Suppressor macrophage treated with lipopolysaccharide for 4 hours (primary cell): ENCODE measurements at places on chromosomes 7 and 10.
A peak's percentile ranks its signal among the peaks of the same experiment; 100 is the strongest.

DNA sequence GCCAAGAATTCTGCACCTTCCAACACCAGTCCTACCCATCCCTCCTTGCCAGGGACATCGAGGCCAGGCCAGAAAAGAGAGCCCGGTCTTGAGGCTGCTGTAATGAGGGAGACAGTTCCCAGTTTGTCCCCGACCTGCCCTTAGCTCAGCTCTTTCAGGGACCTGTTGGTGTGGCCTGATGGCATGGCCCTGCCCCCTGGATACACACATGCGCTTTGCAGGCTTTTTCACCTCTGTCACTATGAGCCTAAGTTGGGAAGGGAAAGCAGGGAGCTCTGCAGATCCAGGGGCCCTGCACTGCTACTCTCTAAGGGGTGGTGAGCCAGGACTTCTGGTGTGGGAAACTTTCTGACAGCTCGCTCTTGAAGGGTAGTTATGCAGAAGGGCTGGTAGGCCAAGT is 2.1 kb downstream of the SCD start:
- no peak for DNase-seq

DNA sequence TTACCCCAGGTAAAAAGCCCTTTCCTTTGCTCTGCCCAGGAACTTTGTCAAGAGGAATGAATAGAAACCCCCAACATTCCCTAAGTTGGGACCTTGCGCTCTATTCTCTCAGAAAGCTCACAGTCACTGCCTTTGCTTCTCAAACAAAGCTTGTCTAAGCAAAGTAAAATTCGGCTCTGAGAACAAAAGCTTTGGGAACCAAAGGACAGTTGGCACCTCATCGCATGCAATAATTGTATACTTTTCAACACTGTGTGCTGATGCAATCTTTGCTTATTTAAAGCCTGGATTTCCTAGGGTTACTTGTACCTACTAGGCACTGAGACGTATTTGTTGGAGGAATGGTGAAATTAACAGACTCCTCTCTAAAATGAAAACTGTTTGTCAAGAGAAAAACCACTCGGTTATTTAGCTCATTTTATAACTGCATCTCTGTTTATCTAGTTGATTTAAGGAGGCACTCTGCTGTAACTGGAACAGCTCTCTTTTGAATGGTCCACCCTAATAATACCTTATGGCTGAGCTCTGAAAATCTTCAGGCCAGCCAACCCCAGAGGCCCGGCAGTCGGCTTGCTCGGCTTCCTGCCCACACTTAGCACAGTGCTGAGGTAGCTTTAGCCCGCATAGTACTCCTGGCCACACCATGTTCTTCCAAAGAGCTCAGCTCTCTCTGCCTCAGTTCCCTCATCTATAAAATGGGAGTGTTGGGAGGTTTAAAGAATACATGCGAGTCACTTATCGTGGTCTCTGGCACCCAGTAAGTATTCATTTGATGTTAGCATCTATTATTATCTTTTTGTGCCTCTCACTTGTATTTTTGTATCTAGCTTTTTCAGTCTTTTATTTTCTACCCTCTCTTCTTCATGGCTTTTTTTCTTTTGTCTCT is 80.2 kb upstream of the PRR15 start:
- DNase-seq, result no peak

DNA sequence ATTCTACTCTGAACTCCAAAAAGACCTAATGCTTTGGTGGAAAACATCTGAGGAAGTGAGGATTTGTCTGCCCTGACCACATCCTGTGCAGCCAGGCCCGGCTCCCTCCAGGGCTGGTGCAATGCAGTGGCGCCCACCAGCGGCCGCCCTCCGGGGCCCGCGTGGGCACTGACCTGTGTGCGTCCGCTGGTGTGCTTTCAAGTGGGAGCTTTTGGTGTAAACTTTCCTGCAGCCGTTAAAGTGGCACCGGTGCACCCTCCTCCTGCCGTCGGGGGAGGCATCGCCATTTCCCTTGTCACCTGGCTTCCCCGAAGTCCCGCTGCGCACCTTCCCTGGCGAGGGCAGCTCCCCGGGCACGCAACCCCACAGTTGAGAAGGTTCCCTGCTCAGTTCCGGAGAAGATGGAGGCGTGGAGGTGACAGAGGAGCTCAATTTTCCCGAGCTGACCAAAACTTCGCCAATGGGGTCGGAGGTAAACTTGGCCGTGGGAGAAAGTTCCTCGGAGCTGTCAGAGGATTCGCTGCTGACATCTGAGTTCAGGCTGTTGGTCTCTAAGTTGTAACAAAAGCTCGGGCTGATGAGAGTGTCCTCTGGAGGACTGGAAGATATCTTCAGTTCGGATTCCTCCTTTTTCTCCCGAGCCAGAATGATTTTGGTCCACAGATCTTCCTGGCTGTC is 3.4 kb downstream of the KLF6 start:
- peak; percentile 79 for DNase-seq

DNA sequence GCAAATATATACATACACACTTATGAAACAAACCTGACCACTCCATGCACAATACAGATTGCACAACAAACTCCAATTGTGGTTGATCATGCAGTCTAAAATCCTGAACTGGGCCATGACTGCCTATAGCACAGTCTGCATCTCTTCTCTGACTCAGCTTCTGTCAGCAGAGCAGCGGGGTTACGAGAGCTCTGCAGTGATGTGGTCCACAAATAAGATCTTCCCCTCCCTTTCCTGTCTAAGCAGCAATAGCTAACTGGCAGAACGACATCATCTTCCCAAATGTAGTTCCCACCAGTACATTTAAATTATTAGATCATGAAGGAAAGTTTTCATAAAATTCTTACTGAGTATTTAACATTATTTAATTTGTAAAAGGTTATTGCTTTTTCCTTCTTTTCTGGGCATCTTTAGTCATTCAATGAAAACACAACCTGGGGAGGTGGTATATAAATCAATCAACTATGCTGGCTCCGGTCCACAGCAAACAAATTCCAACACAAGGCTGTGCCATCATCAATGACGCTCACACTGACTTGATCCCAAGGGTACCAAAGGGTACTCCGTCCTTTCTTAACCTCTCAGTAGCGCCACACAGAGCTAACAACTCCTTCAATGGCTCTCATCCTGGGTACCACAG is 17.1 kb downstream of the ARHGAP21 start:
- peak; percentile 91 for DNase-seq

DNA sequence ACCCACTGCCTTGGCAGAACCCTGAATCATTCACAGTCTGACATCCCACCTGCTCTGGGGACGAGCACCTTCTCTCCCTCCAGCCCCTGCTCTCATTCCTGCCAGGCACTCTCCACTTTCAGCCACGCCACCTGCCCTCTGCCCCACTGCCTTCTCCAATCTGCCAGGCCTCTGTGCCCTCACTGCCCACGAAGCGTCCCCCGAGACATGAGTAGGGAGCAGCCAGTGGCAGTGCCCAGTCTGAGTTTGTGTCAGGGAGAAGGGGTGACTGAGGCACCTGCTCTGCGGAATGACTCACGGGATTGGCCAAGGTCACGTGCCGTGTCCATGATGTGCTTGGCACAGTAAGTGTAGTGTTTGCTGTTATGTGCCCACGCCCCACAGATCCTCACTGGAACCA is 215.2 kb upstream of the PPP2R2D start:
- no peak for DNase-seq

DNA sequence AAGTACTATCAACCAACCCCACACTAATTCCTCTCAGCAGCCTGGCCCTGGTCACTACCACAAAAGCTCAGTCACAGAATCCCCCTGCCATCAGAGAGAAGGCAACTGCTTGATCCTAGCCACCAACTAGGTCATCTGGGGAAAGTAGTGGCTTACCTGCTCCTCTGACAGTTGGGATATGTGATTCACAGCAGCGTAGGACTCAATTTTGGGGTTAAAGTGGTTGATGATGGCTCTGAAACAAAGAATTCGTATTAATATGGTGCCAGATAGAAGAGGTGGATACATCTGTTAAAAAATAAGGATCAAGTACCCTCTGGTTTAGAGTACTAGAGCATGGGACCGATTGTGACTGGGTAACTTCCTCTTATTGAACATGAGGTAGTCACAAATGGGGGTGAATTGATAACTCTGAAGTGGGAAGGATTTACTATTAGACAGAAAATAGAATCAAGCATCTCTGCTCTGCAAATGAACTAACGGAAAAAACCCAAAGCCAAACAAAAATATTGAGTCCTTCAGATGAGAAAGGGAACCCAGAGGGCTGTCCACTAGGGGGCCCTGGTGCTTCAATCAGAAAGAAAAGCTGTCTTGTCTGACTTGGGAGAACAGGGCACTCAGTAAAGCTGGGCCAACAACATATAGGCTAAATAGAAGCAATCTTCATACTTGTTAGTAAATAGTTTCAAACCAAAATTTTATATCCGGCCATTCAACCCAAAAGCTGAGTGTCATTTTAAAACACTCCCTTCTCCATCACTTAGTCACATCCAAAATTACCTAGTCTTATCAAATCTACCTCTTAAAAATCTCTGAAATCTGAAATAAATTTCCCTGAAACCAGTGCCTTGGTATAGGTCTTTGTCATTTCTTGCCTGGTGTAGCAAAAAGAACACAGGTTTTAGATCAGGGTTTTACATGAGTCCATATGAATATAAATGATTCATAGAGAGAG is 45.9 kb upstream of the KCNIP2 start:
- peak; percentile 82 for DNase-seq

- DNase-seq, result no peak
Observed at GRCh38 chr10:81862596-81862995, 12.4 kb upstream of the NRG3 start.

DNA sequence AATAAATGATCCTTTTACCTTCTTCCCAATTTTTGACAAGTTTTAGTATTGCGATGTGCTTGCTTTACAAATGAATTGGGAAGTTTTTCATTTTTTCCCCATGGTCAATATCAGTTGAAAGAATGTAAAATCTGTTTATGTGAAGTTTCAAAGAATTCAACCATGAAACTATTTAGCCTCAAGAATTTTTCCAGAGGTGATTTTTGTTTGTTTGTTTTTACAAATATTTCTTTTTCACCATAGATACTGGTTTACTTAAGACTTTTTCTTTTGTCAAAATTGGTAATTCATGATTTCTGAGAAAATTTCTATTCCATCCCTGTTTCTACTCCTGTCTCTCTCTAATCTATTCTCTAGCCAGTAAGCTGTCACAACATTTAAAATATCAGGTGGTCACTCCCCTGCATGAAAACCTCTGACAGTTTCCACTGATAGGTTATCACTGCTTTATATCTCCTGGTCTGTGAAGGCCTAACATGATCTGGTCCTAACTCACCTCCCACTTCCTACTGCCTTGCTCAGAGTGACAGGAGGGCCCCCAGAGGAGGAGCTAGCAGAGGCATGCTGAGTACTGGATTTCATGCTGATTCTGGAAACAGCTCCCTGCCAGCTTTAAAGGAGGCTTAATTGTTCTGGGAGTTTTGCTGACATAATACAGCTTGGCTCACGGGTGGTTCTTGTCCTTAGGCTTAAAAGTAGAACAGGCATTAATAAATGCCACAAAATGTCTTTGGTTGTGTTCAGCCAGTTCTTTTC is 7.6 kb upstream of the ARMS2 start:
- no peak for DNase-seq

DNA sequence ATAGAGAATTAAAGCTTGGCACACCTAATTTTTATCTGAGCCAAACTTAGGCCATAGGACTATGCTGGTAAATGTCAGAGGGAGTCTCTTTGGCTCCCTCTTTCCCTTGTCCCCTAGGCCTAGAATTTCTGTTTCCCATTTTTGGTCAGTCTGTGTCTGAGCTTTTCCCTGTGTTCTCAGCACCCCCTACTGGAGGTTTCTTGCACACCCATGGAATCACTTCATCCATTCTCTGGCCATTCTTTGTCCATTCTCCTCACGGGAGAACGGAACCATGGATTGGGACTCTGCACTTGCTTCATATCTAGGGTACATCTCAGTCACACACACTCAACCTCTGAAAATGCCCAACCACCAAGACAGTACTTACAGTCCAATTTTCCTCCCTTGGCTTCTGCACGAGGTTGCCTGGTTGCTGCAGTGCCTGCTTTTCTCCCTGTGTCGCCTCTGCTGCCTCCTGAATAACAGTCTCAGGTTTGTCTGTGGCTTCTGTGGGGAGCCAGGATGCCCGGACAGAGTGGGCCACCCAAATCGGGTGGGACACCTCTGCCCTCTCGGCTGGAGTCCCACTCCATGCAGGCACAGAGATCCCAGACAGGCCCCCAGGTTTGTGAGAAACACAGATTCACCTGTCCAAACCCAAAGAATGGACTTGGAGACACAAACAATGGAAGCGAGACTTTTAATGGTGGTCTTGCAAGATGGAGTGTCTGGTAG is 35.1 kb upstream of the DNAH11 start:
- peak; percentile 77 for DNase-seq

GRCh38 chr10:21524526-21525366 is 736 bp downstream of the SKIDA1 start:
- DNase-seq, result peak; percentile 47

- no peak for DNase-seq
Observed at GRCh38 chr7:140284062-140284461, 107.3 kb upstream of the KDM7A start.

DNA sequence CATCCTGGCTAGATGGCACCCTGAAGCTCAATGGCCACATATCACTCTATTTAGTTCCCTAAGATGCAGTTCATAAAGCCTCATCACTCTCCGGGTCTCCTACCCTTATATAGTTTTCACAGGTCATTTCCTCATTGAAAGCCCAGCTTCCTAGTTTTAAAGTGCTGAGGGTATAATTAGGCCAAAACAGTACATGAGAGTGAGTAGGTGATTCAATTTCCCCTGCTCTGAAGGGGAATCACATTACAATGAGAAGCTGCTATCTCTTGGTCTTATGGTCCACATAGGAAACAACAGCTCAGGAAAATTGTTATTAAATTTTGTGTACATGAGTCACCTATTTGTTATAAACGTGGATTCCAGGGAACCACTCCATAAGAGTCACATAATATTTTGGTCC is 162.0 kb downstream of the SEMA3E start:
- DNase-seq, result no peak

- no peak for DNase-seq
Observed at GRCh38 chr7:128082431-128082830, 51.2 kb upstream of the LRRC4 start.

- DNase-seq, result no peak
Observed at GRCh38 chr7:4127909-4128560, 554.1 kb upstream of the FOXK1 start.

- no peak for DNase-seq
Observed at GRCh38 chr7:141763797-141764196, at the start of gene TAS2R3. TAS2R3 (plus strand) TSS chr7:141764097; CDS start chr7:141764159, 62 bp downstream.

- no peak for DNase-seq
Observed at GRCh38 chr10:100761191-100761590, 15.8 kb downstream of the PAX2 start.

DNA sequence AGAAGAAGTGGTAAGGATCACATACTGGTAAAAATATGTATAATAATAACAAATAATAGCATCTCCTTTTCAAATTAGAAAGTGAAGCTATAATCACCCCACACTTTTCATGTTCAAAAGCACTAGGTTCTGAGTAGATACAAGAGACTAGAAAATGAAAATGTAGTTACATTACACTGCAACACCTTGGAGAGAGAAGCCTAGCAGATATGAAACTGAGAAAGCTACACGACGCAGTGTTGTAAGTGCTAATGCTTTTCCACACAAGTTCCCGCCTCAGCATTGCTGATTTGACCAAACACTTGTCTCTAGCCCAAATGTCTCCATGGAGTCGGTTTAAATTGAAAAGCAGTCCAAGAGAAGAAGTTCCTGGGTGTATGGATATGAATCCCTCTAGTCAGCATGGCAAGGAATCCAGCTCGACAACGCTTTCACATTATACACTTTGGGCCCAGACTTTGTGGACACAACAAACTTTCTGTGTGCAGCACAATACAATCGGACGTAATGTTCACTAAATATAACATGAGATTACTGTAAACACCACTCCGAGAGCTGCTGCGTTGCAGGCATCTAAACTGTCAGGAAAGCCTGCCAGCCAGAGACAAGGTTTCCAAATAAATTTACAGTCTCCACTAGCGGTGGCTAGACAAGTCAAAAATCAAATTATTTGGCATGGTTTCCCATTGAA is 1.7 kb downstream of the PDE1C start:
- no peak for DNase-seq

- DNase-seq, result peak; percentile 69
Observed at GRCh38 chr7:151059367-151060112, at the start of gene SLC4A2. SLC4A2 (plus strand) TSS chr7:151059589; CDS start chr7:151061988, 2,399 bp downstream.
